ENCODE measurements at places on chromosomes 3 and 15. TPM values are rescaled to one million over a fixed set of nuclear protein-coding genes. Genes with fewer than 3 reads are reported as not detected.

ADPRH gene
- 5.9 TPM for total RNA-seq

MCF2L2 gene
- 6.5 TPM for total RNA-seq

GPR149 gene
- total RNA-seq: not detected

SLC6A11 gene
- total RNA-seq: not detected

CCR8 gene
- 1.2 TPM for total RNA-seq

WDR93 gene
- not detected for total RNA-seq

P2RY13 gene
- total RNA-seq: not detected

GADL1 gene
- not detected for total RNA-seq

ESYT3 gene
- total RNA-seq: 0.19 TPM

Measured in activated naive CD8-positive, alpha-beta T cell treated with anti-CD3 and anti-CD28 coated beads, Interleukin-2, amount 10 ng/mL, durations not matched to agents 7 days and 5 days (primary cell).